ENCODE measurements at places on chromosomes 5 and 9.

- DNase-seq, result no peak
These were observed 11.1 kb downstream of the PRELID2 start for GRCh38 chr5:145824040-145824439.

DNA sequence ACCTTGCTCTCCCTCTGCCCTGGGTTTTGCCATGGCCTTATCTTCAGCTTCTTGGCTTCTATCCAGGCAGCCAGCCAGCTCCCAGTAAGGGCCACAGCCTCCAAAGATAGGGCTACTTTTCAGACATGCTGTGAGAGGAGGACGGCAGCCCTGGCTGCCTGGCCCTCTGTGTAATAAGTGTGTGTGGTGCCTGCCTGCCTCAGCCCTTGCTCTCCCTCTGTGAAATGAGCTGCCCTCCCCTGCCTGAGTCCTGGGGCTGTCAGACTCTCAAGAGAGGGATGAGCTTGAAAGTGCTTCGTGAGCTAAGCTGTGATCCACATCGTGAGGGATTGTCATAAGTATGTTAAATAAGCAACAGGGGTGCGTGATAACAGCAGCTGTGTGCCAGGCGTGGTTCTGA is 8.1 kb downstream of the NDST1 start:
- DNase-seq, result no peak

DNA sequence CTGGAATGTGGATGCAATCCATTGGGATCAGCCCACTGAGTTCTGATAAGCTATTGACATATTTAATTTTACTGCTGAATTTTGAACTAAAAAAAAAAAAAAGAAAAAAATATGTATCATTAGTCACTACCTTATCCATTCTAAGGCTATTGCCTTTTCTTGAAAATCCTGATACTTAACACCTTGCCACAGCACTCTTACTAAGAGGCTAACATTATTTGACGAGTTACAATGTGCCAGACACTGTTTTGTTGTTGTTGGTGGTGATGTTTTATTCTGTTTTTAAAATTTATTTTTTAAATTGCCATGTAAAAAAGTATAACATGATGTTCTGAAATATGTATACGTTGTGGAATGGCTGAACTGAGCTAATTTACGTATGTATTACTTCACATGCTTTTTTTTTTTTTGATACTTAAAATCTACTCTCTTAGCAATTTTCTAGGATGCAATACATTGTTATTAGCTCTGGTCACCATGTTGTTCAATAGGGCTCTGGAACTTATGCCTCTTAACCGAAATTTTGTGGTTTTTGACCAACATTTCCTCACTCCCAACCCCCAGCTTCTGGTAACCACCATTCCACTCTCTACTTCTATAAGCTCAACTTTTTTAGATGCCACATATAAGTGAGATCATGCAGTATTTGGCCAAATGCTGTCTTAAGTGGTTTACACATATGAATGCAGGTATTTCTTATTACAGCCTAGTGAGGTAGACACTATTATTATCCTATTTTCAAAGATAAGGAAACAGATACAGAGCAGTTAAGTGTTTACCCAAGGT is 134.8 kb upstream of the PCA3 start:
- DNase-seq, result no peak

DNA sequence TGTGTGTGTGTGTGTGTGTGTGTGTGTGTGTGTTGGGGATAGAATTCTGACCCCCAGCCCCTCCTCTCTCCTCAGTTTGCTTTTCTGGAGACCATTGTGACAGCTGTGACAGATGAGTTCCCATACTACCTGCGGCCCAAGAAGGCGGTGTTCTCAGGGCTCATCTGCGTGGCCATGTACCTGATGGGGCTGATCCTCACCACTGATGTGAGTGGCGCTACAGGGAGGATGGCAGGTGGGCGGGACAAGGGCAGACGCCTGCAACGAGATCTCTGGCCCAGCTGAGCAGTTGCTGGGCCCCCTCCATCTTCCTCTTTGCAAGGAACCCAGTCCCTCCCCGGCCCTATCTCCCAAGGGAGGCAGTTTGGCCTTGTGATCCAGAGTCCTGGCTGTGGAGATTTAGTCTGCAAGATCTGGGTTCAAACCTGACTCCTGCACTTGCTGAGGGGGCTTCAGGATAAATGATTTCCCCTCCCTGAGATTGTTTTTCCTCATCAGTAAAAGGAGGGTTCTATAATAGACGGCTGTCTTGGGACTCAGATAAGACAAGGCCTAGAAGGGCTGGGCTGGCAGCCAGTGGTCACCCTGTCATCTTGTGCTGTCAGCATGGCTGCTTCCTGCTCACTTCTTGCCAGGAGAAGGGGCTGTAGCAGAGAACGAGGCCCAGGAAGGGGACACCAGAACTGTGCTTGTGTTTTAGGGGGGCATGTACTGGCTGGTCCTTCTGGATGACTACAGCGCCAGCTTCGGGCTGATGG is 14.1 kb downstream of the SLC6A7 start:
- DNase-seq, result no peak

DNA sequence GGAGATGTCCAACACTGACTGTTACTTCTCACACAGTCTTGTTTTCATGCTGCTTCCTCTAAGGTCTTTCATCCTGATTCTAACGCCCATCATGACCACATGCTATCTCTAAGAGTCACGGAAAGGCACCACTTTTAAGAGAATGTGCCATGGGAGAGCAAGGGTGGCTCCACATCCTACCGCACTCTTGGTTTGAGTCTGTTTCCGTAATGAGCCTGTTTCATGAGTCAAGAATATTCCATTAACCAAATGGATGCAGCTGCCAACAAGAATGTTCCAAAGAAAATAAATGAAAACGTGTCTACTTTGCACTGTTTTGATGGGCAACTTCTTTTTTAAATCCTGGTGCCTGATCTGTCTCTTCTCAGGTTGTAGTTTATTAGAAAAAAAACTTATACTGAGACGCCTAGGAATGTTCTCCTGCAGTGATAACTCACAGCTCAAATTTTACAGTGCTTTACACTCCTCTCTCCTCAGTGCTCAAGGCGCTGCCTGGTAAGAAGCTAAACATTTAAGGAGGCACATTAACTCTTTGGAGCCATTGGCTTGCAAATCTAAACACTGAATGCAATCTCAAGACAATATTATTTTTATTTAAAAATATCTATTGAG is 124.3 kb downstream of the FGF1 start:
- DNase-seq, result no peak

Measured in LNCaP clone FGC (cell line).